ENCODE measurements at places on chromosomes 3 and 15.

- DNase-seq = peak; percentile 79
These were observed 188.7 kb upstream of the LINGO1 start for GRCh38 chr15:77821188-77821958.

- DNase-seq = no peak
These were observed 524.4 kb downstream of the NSUN3 start for GRCh38 chr3:94587291-94587690.

DNA sequence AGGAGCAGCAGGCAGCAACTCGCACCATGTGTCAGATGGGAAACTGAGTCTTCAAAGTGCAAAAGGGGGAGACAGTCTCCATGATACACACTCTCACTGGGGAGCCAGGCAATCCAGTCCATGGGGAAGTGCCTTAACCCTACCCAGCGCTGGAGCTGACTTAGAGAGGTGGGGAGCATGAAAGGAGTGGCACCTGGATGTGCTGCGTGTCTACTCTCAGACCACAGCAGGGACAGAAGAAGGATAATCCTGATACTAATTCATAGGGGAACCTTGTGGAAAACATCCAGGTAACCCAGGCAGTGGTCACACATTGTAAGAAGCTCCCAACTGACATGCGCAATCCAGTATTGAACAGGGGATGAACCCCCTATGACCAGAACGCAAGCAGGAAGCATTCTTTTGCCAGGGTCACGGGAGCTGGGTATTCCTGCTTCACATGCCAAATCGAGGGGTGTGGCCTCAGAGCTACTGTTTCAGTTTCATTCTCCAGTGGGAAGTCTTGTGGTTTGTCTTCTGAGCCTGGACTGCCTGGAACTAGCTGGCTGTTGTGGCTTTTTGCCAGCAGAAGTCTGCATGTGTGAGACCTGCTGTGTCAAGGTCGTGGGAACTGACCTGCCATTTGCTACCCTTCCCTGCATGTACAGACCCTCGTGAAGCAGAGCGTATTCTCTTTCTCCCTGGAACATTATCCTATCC lies 367.6 kb upstream of the NDN start:
- no peak for DNase-seq

- no peak for DNase-seq
These were observed 37.7 kb upstream of the HES1 start for GRCh38 chr3:194098081-194098842.

- no peak for DNase-seq
These were observed 20.0 kb downstream of the PCCB start for GRCh38 chr3:136270179-136270578.

DNA sequence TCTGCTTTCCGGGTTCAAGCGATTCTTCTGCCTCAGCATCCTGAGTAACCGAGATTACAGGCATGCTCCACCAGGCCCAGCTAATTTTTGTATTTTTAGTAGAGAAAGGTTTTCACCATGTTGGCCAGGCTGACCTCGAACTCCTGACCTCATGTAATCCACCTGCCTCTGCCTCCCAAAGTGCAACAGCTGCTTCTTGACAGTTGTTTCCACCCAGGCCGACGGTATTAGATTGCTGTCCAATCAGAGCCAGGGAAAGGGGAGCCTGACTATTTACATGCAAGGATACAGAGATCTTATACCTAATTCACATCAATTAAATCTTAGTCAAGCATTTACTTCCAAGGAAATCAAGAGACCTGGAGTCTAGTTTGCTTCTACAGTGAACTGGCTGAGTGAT lies 4.0 kb upstream of the CAPN3 start:
- DNase-seq = no peak

GRCh38 chr3:129013491-129013891 lies 12.4 kb downstream of the EFCC1 start:
- DNase-seq = no peak

DNA sequence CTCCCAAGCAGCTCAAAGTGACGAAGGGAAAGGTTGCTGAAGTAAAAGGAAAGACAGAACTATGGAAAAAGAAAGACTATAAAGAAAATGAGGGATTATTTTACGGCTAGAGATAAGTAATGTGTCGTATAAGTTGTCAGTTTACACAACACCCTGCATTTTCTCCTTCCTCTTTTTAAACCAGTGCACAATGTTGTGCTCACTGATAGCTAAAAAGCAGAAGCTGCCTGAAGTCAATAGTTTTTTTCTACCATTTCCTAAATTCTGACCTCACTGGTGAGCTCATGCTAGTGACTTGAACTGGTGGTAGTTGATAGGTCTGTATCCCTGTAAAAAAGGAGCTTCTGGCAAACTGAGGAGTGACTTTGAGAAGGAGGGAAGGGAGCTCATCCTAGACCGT lies 368.6 kb upstream of the GBE1 start:
- DNase-seq = no peak

- peak; percentile 81 for DNase-seq
These were observed at the start of gene PLOD2 for GRCh38 chr3:146160964-146161662. Gene PLOD2, minus strand, starts transcription at chr3:146161184. Its CDS starts 195 bp downstream, at chr3:146160989.

GRCh38 chr3:170585937-170586310 lies at the start of gene SLC7A14:
Gene SLC7A14, minus strand, starts transcription at chr3:170586075. Its CDS starts 59,139 bp downstream, at chr3:170526936.
- DNase-seq = no peak

DNA sequence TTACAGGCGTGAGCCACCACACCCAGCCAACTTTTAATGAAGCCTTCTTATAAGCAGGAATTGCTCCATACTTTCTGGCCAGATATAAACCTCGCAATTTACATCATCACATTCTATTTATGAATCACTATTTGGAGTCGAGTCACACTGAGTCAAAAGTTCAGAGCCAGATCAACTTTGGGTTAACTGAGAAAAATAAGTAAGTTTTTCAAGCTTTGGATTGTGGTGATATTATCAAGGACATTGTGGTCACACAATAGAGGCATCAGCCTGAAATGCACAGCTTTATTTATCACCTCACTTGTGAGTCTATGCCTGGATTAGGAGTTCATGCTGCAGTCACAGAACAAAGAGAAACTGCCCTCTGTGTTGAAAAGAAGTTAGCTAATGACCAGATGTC lies 1163.5 kb downstream of the ROBO1 start:
- no peak for DNase-seq

- no peak for DNase-seq
These were observed 2.2 kb upstream of the SLC4A7 start for GRCh38 chr3:27486336-27486735.

GRCh38 chr15:67550522-67550921 lies 8.0 kb downstream of the MAP2K5 start:
- DNase-seq = no peak

DNA sequence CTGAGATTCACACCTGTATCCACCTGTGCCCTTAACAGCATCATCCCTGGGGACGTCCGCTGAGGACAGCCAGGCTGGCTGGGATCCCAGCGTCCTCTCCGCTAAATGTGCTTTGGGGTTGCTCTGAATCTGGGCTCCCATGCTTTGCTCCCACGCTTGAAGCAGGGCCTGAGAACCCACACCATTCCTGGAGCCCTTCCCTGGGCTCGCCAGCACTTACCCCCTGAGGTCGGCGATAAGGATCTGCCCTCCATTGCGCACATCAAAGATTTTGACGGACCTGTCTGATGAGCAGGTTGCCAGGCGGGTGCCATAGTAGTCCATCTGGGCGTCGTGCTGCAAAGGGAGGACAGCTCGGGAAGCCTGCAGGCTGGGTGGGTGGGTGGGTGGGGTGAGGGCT lies 5.8 kb downstream of the SEC13 start:
- DNase-seq = no peak

DNA sequence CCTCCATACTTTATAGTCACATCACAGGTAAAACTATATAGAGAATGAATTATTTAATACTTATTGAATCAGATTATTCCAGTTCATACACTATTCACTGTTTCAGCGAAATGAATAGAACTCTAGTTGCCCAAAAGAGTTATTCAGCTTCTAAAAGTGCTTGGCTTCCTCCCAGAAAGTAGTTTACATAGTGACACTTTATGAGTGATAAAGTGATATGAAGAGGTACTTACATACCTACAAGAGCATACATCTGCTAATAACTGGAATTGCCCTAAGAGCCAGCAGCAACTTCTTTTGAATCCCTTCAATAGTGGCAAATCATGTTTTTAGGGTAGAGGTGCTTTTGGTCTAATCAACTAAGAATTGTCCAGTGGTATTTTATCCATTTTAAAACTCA lies 635.1 kb upstream of the AGTR1 start:
- no peak for DNase-seq

- no peak for DNase-seq
These were observed 1.4 kb upstream of the PRSS50 start for GRCh38 chr3:46719044-46719565.

DNA sequence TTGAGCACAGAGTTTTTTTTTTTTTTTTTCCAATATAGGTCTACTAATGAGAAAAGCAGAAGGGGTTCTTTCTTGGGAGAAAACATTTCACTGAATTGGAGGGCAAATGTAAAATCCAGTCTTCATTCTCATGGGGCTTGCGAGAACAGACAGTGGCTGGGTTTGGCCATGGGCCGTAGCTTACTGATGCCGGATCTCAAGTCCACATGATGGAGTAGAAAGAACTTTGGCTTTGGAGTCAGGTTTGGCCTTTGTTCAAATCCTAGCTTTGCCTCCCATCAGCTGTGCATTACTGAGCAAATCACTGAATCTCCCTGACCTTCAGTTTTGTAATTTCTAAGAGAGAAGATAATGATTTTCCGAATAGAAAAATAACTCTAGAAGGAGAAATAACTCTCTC lies 59.7 kb downstream of the LMCD1 start:
- DNase-seq = no peak

GRCh38 chr15:26641144-26641543 lies 131.7 kb downstream of the GABRB3 start:
- DNase-seq = no peak

GRCh38 chr3:43792904-43793303 lies 102.2 kb downstream of the ABHD5 start:
- DNase-seq = no peak

DNA sequence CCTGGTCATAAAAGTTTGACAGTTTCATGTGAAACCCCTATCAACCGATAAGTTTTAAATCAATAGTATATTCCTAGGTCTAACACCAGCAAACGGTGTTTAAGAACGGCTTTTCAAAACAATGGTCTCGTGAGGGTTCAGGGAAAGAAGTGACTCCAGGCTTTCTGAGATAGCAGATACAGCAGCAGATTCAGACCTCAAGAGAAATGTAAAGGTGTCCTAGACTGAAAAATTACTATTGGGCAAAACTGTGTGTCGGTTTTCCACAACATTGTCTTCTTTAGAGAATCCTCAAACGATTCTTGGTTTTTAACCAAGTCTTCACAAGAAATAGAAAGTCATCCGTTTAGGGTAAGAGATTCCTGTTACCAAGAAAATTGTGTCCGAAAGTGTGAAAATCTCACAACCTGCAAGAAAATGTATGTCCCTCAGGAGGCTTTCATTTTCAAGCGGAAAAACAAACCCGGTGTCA lies 1.2 kb downstream of the SETD2 start:
- no peak for DNase-seq

- no peak for DNase-seq
These were observed 11.0 kb downstream of the CD47 start for GRCh38 chr3:108079877-108080276.

DNA sequence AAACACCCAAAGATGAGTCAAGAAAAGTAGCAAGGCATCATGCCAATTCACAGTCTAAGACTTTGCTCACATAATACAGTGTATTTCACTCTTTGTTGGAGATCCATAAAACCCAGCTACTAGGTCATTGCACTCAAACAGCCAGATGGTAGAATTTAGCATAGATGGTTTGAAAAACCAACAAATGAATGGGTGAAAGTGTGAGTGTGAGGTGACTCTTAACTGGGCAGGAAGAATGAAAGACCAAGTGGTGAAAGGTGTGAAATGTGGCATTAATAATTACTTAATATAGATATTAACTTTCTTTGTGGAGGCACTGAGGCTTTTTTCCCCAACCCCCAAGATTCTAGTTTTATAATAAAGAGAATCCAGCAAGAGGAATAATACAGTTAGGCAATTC lies 159.5 kb downstream of the SQOR start:
- DNase-seq = no peak

- DNase-seq = no peak
These were observed 212.1 kb downstream of the GBE1 start for GRCh38 chr3:81549388-81549787.

DNA sequence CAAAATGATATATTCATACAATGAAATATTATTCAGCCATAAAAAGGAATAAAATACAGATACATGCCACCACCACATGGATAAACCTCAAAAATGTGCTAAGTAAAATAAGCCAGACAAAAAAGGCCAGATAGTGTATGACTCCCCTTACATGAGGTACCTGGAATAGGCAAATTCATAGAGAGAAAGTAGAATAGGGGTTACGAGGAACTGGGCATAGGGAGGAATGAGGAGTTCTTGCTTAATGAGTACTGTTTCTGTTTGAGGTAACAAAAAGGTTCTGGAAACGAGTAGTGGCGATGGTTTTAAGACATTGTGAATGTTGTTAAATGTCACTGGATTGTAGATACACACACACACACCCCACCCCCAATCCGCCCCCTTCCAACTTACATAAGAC lies 8.2 kb downstream of the RAF1 start:
- DNase-seq = no peak

GRCh38 chr3:10555263-10555662 lies 49.9 kb upstream of the ATP2B2 start:
- DNase-seq = no peak

GRCh38 chr15:66016199-66016598 lies 146.9 kb downstream of the RAB11A start:
- no peak for DNase-seq

GRCh38 chr3:179037351-179037750 lies 34.3 kb downstream of the ZMAT3 start:
- no peak for DNase-seq

DNA sequence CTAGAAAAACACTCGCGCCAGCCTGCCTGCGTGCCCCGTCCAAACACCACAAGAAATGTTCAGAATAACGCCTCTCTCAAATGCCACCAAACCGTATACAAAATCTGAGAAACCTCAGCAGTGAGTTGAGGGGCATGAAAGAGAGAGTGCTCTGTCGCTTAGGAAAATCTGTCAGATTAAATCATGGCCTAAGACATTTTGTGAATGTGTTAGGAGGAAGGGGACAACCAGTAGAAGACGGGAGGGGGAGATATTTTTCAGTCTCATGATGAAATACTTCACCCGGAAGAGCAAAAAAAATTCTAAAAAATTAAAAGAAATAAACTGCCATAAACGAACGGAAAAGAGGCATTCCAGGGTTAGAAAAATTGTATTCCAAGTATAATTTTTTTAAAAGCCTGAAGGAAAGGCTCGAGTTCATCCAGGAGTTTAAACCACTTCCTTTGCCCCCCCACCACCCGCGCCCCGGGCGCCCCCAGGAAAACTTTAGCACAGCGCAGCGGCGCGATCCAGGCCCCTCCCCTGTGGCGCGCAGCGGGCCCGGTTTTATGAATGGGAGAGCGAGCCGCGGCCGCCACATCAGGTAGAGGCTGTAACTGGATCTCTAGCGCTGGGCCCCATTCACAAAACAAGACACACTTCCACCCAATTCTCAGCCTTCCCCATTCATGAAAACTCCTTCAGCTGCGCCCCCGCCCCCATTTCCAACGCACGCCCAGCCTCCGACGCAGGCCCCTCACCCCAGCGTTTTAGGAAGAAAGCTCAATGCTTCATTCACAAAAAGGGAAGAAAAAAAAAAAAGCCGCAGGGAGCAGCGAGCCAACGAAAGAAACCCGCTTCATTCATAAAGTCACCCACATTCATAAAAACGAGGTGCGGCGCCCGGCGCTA lies 1.4 kb downstream of the ETV5 start:
- DNase-seq = peak; percentile 77

Measured in mesothelial cell of epicardium (in vitro differentiated cells).